SJCRH30 (cell line): ENCODE measurements at places on chromosomes 2 and 18.
A peak's percentile ranks its signal among the peaks of the same experiment; 100 is the strongest.

GRCh38 chr2:20762945-20763683 is 59.8 kb downstream of the LDAH start:
- no peaks in the 10 kb centered on the region for H3K4me1 ChIP-seq
- no peaks in the 10 kb centered on the region for H3K36me3 ChIP-seq
- no peak overlapping the region for H3K4me3 ChIP-seq
- no peaks in the 10 kb centered on the region for H3K27me3 ChIP-seq
- DNase-seq, result no peak

GRCh38 chr2:23426263-23426905 is 41.4 kb downstream of the KLHL29 start:
- no peak overlapping the region for H3K4me3 ChIP-seq
- peaks cover 44% of the 10 kb centered on the region for H3K4me1 ChIP-seq
- no peak overlapping the region for H3K27ac ChIP-seq
- no peaks in the 10 kb centered on the region for H3K27me3 ChIP-seq

GRCh38 chr2:220787251-220787650 is 784.9 kb downstream of the EPHA4 start:
- no peaks in the 10 kb centered on the region for H3K36me3 ChIP-seq
- no peaks in the 10 kb centered on the region for H3K4me1 ChIP-seq
- no peaks in the 10 kb centered on the region for H3K27me3 ChIP-seq
- H3K4me3 ChIP-seq, result no peak overlapping the region
- DNase-seq, result no peak

- H3K27ac ChIP-seq, result no peak overlapping the region
- H3K27me3 ChIP-seq, result no peaks in the 10 kb centered on the region
- H3K36me3 ChIP-seq, result no peaks in the 10 kb centered on the region
- no peaks in the 10 kb centered on the region for H3K4me1 ChIP-seq
- no peak for DNase-seq
These were observed 101.0 kb downstream of the GPD2 start for GRCh38 chr2:156537141-156537540.

GRCh38 chr2:241413929-241414580 is 58.0 kb downstream of the FARP2 start:
- peaks cover 7% of the 10 kb centered on the region; the same call in 1 of the 2 replicates for H3K4me1 ChIP-seq
- peaks cover 46% of the 10 kb centered on the region for H3K36me3 ChIP-seq
- no peak overlapping the region for H3K4me3 ChIP-seq
- H3K27ac ChIP-seq, result no peak overlapping the region
- H3K27me3 ChIP-seq, result no peaks in the 10 kb centered on the region

DNA sequence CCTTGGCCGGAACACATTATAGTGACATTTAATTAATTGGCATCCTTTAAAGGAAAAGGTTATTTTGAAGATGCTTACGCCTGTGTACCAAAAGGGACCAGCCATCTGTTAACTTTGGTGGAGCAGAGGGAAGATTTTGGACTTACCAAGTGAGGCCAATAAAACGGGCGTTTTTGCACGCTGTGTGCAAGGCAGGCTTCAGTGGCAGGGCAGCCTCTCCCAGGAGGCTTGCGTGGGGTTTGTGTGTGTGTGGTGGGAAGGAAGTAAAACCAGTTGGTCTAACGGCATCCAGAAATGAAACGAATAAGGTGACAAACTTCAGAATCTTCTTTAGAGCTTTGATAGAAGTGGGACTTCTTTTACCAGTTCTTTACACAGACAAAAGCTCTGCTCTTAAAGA is 191.7 kb downstream of the PRKCE start:
- DNase-seq, result no peak
- H3K36me3 ChIP-seq, result no peaks in the 10 kb centered on the region
- no peak overlapping the region for H3K27ac ChIP-seq
- H3K4me3 ChIP-seq, result no peak overlapping the region
- H3K27me3 ChIP-seq, result no peaks in the 10 kb centered on the region

DNA sequence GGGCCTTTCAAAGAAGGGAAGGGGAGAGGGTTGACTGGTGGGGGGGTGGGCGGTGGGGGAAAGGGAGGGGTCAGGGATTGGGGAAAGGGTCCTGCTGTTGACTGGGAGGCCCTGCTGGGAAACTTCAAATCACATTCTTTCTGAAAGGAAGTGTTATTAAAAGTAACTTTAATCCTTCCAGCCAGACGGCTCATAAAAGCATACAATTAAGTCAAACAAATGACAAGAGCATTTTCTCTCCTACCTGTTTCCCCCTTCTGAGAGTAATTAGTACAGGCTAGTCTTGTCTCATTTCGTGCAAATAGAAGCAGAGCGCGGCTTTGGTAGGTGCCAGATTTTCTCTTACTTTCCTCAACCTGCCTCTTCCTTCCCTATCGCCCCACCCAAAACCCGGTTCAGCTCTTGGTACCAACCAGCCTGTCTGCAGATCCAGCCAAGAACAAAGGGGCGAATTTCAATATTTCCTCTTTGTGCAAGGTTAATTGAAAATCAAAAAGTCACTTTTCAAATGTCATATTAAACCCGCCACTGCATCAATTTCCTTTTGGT is 2112.6 kb upstream of the PIK3C3 start:
- H3K27ac ChIP-seq, result no peak overlapping the region
- no peaks in the 10 kb centered on the region for H3K4me1 ChIP-seq
- H3K27me3 ChIP-seq, result no peaks in the 10 kb centered on the region
- H3K4me3 ChIP-seq, result no peak overlapping the region

- no peak overlapping the region for H3K4me3 ChIP-seq
- no peak overlapping the region for H3K27ac ChIP-seq
- H3K4me1 ChIP-seq, result no peaks in the 10 kb centered on the region
These were observed 121.2 kb downstream of the LYPD6 start for GRCh38 chr2:149451417-149452165.

- H3K27ac ChIP-seq, result no peak overlapping the region
- DNase-seq, result no peak
- no peaks in the 10 kb centered on the region for H3K36me3 ChIP-seq
- H3K4me1 ChIP-seq, result no peaks in the 10 kb centered on the region; the same call in 1 of the 2 replicates
These were observed 563.6 kb upstream of the PKDCC start for GRCh38 chr2:41483982-41484857.

- H3K4me3 ChIP-seq, result no peak overlapping the region
- H3K27me3 ChIP-seq, result no peaks in the 10 kb centered on the region
- H3K36me3 ChIP-seq, result peaks cover 4% of the 10 kb centered on the region
- H3K4me1 ChIP-seq, result no peaks in the 10 kb centered on the region
- no peak for DNase-seq
These were observed 16.0 kb downstream of the R3HDM1 start for GRCh38 chr2:135547311-135547710.

DNA sequence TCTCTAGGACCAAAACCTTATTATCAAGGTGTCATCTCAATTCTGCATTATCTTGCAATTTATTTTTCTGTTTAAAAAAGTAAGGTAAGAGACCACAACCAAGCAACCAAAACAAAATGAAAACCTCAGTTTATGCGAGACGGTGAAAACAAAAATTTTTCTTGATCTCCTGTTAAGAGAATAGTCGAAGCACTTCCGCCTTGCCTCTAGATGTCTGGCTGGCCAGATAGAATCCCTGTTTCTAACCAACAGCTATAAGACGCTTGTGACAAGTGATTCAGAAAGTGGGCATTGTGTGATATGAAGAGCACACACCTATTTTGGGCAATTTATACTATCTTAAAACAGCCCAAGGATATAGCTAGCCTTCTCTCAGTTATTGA is 51.2 kb downstream of the MGAT5 start:
- peaks cover 5% of the 10 kb centered on the region for H3K36me3 ChIP-seq
- H3K27me3 ChIP-seq, result no peaks in the 10 kb centered on the region
- DNase-seq, result no peak
- H3K27ac ChIP-seq, result no peak overlapping the region
- H3K4me1 ChIP-seq, result no peaks in the 10 kb centered on the region
- no peak overlapping the region for H3K4me3 ChIP-seq

DNA sequence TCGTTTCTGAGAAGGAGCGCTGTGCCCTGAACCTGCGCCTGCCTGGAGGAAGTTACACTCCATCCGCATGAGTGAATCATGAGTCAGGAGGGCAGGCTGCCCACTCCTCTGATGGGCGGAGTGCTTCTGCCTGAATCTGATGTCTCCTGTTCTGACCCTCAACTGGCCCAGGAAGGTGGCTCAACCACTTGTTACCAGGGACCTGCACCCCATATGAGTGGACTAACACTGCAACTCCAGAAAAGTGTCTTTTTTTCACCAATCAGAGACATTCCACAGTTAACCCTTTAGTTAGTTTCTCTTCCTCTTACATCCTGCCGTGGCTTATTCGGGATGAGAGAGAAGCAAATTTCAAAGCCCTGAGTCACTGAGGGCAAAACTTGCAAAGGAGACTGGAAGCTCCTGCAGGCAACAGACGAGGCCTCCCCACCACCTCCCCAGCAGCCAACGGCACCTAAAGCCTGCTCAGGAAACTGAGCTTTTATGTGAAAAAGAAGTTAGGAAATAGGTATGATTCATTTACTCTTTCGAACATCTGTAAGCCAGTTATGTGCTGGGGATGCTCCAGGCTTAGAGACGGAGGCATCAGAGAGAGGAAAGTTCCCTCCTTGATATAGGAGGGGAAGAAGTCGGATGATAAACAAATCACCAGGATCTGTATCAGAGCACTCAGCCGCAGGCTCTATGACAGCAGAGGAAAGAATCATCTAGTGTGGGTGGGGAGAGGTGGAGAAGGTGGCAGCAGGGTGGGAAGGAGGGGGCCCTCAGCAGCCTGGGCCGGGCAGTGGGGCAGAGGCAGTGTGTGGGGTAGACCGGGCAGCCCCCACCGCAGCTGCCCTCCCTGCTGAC is 30.9 kb downstream of the MBP start:
- no peaks in the 10 kb centered on the region for H3K27me3 ChIP-seq
- H3K4me1 ChIP-seq, result no peaks in the 10 kb centered on the region
- DNase-seq, result peak; percentile 8
- H3K27ac ChIP-seq, result no peak overlapping the region

GRCh38 chr2:120496759-120497158 is 150.8 kb downstream of the INHBB start:
- H3K36me3 ChIP-seq, result no peaks in the 10 kb centered on the region
- peaks cover 7% of the 10 kb centered on the region; the same call in 1 of the 2 replicates for H3K27me3 ChIP-seq
- no peak overlapping the region for H3K4me3 ChIP-seq
- no peak overlapping the region for H3K27ac ChIP-seq

GRCh38 chr2:102025583-102026267 is 34.0 kb downstream of the IL1R2 start:
- no peaks in the 10 kb centered on the region for H3K36me3 ChIP-seq
- no peak overlapping the region for H3K27ac ChIP-seq
- no peak for DNase-seq
- no peaks in the 10 kb centered on the region; the same call in 1 of the 2 replicates for H3K27me3 ChIP-seq
- H3K4me1 ChIP-seq, result no peaks in the 10 kb centered on the region
- no peak overlapping the region for H3K4me3 ChIP-seq
